H9 (cell line): ENCODE measurements at places on chromosomes 11 and 22. TPM values are rescaled to one million over a fixed set of nuclear protein-coding genes. Genes with fewer than 3 reads are reported as not detected.
A peak's percentile ranks its signal among the peaks of the same experiment; 100 is the strongest.

DNA sequence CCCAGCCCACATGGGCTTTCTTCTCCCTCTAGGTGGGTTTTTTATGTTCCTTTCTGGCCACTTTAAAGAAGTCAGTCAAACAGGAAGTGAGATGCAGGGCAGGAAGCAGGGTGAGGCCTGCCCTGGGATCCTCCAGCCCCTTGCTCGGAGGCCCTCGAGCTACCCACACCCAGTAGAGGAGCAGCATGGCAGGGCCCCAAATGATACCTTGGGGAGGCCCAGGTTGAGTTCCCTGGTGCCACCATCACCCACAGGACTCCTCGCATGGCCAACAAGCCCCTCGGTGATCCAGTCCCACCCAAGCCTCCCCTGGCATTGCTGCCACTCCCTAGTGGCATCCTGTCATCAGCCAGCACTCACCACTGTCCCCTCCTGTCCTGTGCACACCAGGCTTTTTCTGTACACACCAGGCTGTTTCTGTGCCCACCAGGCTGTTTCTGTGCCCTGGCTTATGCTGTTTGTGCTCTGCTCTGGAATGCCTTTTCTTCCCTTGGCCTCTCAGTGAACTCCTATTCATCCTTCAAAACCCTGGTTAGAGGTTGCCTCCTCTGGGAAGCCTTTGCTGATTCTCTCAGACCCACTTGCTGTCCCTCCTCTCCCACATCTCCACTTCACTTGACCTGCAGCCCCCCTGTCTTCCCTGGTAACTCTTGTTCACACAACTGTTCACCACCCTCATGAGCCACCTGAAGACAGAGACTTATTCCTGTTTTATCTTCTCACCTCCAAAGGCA lies 3.1 kb upstream of the PTGDR2 start:
- DNase-seq: no peak

DNA sequence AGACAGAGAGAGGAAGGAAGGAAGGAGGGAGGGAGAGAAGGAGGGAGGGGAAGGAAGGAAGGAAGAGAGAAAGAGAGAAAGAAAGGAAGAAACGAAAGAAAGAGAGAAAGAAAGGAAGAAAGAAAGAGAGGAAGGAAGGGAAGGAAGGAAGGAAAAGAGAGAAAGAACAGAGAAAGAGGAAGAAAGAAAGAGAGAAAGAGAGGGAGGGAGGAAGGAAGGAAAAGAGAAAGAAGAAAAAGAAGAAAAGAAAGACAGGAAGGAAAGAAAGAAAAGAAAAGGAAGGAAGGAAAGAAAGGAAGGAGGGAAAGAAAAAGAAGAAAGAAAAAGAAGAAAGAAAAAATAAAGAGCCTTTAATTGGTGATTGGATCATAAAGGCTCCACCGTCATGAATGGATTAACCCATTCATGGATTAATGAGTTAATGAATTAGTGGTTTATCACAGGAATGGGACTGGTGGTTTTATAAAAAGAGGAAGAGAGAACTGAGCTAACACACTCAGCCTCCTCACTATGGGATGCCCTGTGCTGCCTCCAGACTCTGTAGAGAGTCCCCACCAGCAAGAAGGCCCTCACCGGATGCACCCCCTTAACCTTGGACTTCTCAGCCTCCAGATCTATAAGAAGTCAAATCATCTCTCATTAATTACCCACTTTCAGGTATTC lies 9.0 kb upstream of the PLAAT2 start:
- peak; percentile 18 for DNase-seq

The MYEOV gene
- total RNA-seq: 0.15 and 0.22 TPM in 2 replicates

The POU2AF1 gene
- not detected in 2 replicates for total RNA-seq

DNA sequence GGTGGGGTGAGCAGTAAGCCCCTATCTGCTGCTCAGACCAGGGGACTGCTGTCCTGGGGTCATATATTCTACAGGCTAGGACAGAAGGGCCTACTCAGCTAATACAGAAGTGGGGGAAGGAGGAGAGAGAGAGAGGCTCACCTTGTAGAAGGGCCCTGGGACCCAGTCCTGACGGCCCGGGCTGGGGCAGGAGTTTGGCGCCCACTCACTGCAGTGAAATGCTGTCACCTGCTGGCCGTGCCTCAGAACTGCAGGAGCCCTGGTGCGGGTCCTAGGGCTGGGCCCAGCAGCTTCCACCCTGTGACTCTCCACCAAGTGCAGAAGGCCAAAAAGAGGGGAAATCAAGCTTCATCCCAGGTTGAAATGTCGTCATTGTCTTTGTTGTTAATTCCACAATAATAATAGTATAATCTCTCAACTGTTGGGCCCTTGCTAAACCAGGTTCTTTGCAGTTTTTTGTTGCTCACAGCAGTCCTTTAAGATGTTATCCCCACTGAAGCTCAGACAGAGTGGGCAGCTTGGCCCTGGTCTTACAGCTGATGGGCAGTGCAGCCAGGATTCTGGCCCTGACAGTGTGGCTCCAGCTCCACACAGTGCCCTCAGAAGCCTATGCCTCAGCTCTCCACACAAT lies 29.6 kb downstream of the TRIM29 start:
- peak; percentile 78 for DNase-seq

The CHRM1 gene
- total RNA-seq: not detected in 2 replicates

GRCh38 chr11:128155590-128155989 lies 431.8 kb downstream of the ETS1 start:
- no peak for DNase-seq

DNA sequence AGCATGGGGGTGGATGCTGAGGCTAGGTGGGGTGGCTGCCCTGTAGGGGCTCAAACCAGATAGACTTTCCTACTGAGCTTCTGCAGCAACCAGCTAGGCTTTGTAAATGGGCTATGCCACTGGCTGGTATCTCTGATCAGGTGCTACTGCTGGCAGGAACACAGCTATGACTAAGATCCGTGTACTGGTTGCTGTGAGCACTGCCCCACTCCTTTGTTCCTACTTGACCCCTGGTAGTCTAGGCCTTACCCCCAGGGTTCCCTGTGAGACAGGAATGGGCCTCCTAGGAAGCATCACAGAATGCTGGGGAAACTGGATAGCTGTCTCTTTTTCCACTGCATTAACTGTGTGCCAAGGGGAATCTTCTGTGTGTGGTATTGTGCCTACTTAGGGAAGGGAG lies 58.4 kb upstream of the GAB2 start:
- no peak for DNase-seq

The CCND1 gene
- total RNA-seq: 372 and 399 TPM in 2 replicates

The POU2AF2 gene
- not detected in 2 replicates for total RNA-seq

DNA sequence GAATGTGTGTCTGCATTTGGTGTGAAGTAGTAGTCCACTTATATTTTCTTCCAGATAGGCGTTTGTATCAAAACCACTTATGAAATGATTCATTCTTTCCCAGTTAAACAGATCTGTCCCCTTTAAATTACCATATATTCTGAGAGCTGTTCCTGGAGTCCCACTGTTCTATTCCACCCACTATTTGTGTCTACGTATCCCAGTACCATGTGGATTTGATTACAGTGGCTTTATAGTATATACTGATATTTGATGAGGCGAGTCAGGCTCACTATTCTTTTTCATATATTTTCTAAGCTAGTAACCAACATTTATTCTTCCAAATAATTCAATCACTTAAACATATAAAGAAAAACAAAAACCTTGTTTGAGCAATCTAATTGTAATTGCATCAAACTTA lies 81.9 kb upstream of the RASSF10 start:
- DNase-seq: no peak

GRCh38 chr11:121257976-121258375 lies 34.6 kb upstream of the SC5D start:
- DNase-seq: no peak

DNA sequence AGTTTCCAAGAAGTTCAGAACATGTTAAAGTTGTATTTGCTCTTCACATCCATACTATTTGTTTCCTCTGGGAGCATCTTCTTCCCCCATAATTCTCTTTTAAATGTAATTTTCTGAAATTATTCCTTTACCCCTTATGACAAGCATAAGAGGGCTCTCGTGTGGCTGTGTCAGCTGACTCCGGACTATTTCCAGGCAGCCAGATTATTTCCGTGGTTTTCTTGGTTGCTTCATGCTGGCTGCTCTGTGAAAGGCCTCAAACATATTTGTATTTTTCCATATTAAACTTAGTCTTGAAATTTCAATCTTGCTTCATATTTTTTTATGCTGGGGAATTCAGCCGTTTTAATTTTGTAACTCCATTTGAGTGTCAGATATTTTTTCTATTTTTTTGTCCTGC lies 2.8 kb upstream of the MMP1 start:
- no peak for DNase-seq

The OR4C15 gene
- total RNA-seq: not detected in 2 replicates

DNA sequence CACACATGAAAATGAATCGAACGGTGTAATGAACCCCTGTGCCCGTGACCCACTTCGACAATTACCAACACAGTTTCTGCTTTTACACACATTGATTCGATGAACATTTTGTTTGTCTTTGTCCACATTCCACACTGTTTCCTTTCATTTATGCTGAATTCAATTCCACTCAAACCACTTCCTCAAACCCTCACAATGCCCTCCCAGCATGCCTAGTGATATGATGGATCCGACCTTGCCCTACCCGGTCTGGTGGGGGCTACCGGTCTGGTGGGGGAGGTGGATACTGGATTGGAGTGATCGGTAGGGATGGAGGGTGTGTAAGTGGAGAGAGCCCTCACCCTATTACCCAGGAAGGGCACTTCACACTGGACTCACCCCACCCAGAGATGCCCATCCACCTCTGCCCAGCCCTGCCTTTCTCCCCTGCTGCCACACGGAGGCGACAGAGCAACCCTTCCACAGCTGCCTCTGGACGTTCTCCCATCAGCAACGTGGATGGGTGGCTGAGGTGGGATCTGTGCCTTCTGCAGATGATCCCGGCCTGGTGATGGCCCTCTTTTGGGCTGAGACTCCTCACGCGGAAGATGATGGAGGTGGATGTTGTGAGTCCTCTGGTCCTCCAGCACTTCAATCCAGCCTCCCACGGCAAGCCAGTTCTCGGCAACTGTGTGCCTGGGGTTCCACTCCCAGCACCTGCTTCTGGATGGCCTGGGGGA lies 33.0 kb upstream of the P2RY2 start:
- DNase-seq: peak; percentile 82
